ENCODE measurements at places on chromosomes 5 and 9.

- no peak for DNase-seq
These were observed 10.3 kb downstream of the GBGT1 start for GRCh38 chr9:133153227-133154096.

GRCh38 chr9:70954126-70954525, 167.3 kb downstream of the TRPM3 start:
- peak; percentile 92 for DNase-seq

DNA sequence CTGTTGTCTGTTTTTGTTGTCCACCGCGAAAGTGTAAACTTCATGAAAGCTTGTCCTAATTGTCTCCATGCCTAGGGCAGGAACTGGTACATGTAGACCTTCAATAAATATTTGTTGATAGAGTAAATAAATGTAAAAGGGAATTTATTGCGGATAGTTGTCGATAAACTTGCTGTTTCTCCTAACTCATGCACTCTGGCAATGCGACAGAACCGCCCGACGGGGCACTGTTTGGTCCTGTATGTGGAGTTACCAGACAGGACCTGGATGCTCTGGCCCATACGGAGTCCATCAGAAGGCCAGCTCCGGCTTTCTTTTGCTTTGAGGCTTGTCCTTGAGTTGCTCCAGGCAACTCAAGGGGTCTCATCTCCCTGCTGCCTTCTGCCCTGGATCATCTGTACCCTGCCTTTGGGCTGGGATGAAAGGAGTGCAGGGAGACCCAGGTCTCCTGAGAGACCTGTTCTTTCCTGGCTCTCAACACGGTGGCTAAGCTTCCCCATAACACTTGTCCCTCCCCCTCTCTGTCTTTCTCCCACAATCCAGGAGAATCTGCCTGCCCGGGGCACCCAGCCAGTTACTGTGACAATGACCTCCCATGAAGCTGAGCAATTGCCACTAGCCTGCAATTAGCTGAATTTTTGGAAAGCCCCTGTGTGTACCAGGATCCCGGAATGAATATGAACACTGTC, 149.5 kb upstream of the PTCH1 start:
- DNase-seq: no peak

- DNase-seq: peak; percentile 70
These were observed at the start of gene ARAP3 for GRCh38 chr5:141681695-141682641. TSS of gene ARAP3 (minus strand) at chr5:141682230. CDS start at chr5:141680486, 1,744 bp downstream.

- peak; percentile 50 for DNase-seq
These were observed 22.6 kb downstream of the SEMA5A start for GRCh38 chr5:9523090-9523823.

All from RCC 7860 (cell line).